ENCODE measurements at places on chromosomes 6 and 20.

GRCh38 chr20:62794007-62794724, 2.1 kb upstream of the MRGBP start:
- DNase-seq: peak; percentile 95

DNA sequence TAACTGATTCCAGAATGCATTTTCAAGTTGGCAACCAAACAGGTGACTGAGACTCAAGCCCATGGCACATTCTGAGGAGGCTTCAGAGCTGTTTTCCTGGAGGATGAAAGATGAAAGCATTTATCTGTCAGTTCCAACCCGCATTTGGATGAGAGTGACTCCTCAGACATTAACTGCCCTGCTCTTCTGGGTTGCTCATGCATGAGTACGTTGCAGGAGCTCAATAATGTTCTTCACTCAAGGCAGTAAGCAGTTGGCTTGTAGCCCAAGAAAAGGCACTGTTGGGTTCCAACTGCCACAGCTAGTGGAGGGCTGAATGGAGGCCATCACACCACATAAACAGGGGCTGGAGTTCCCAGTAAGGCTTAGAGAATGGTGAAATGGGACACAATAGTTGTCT, 155.3 kb downstream of the FUT9 start:
- no peak for DNase-seq

DNA sequence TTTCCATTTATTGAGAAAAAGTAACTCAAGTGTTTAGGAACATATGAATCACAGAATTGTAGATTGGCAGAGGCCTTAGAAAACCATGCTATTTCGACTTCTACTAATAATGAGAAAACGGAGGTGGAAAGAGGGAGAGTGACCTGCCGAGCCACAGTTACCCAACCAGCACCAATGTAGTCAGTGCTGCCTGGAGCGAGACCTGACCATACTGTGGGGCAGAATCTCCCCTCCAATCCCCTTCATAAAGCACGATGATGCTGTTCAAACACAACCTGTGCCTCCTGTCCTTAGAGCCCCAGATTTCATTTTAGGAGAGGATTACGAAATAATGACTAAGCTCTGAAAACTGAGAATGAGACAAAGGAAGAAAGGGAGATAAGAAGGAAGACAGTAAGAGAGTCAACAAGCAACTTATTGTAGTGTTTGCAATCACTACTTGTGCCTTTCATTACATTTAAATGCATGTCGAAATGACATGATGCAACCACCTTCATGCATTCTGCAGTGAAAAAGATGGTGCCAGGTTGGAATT, 70.6 kb downstream of the ATXN1 start:
- DNase-seq: peak; percentile 51

DNA sequence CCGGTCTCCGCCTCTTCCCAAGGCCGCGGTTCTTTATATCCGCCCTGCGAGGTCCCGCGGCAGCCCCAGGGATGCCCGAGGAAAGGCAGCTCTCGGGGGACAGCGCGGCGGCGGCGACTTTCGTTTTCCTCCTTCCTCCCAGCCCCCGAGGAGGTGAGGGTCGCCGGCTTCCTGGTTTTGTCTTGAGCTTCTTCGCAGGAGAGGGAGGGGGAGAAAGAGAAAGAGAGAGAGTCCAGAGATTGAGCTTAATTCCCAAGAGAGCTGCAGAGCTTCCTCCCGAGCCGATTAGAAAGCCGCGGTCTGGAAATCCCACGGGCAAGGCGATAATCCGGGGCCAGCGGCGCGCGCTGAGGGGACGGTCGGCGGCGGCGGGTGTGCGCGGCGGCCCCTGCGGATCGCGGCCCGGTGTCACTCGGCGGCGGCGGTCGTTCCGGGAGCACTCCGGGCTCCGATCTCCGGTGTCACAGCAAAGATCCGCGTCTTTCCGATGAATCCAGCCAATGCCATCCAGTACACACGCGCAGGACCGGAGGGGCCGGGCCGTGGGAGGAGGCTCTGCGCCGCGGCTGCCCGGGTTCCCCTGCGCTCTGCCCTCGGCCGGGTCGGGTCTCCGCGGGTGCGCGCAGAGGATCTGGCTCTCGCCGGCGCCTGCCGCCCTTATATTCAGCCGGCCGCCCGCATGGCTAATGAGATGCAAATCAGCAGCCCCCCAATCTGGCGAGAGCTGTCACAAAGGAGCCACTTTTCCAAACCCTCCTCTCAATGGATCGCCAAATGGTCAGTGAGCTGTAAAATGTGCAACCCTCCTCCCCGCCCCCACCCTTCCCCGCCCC, at the start of gene DLL1:
Gene DLL1 (minus strand): TSS at position 783 of the 833 bp plus-strand sequence. CDS start 939 bp downstream, outside the sequence.
- DNase-seq: no peak

DNA sequence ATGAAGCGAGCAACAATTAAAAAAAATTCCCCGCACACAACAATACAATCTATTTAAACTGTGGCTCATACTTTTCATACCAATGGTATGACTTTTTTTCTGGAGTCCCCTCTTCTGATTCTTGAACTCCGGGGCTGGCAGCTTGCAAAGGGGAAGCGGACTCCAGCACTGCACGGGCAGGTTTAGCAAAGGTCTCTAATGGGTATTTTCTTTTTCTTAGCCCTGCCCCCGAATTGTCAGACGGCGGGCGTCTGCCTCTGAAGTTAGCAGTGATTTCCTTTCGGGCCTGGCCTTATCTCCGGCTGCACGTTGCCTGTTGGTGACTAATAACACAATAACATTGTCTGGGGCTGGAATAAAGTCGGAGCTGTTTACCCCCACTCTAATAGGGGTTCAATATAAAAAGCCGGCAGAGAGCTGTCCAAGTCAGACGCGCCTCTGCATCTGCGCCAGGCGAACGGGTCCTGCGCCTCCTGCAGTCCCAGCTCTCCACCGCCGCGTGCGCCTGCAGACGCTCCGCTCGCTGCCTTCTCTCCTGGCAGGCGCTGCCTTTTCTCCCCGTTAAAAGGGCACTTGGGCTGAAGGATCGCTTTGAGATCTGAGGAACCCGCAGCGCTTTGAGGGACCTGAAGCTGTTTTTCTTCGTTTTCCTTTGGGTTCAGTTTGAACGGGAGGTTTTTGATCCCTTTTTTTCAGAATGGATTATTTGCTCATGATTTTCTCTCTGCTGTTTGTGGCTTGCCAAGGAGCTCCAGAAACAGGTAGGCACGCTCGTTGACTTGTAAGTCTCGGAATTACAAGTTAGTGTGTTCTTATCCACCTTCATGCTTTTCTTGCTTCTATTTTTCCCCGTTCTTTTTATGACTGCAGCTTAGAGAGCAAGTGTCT, at the start of gene EDN1:
Gene EDN1 (plus strand): TSS at position 429 of the 888 bp plus-strand sequence. CDS start 269 bp downstream, at position 698.
- DNase-seq: peak; percentile 85

- DNase-seq: peak; percentile 64
These were observed at the start of gene HFE for GRCh38 chr6:26087284-26088115. Gene HFE (plus strand): TSS chr6:26087429. CDS start chr6:26087441, 12 bp downstream.

DNA sequence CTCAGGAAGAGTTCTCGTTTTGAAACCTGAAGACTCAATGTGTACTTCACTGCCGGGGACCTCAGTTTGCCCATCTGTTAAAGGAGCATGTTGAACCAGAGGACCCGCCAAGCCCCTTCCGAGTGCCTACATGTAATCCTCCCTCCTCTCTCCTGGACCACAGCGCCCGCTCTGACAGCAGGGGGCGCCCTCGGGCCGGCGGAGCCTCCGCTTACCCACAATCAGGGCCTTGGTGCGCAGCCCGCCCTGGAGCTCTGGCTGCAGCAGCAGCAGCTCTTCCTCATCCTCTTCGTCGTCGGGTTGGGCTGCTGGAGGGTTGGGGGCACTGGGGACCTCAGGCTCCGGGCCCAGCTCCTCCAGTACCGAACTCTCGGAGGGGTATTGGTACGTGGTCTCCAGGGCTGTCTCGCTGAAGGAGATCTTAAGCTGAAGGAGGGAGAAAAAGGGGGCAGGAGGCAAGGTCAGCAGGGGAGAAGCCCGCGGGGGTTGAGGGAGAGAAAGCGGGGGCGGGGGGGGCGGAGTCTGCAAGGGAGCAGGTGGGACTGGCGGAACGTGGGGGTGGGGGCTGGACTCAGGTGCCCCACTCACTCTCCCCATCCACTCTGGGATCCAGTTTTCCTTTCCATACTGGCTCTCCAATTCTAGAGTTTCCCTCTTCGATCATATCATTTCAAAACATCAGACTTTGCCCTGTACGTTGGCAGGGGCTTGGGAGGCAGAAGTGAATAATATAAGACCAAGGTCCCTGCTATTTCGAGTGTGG, 6.3 kb upstream of the DHX16 start:
- DNase-seq: peak; percentile 77

DNA sequence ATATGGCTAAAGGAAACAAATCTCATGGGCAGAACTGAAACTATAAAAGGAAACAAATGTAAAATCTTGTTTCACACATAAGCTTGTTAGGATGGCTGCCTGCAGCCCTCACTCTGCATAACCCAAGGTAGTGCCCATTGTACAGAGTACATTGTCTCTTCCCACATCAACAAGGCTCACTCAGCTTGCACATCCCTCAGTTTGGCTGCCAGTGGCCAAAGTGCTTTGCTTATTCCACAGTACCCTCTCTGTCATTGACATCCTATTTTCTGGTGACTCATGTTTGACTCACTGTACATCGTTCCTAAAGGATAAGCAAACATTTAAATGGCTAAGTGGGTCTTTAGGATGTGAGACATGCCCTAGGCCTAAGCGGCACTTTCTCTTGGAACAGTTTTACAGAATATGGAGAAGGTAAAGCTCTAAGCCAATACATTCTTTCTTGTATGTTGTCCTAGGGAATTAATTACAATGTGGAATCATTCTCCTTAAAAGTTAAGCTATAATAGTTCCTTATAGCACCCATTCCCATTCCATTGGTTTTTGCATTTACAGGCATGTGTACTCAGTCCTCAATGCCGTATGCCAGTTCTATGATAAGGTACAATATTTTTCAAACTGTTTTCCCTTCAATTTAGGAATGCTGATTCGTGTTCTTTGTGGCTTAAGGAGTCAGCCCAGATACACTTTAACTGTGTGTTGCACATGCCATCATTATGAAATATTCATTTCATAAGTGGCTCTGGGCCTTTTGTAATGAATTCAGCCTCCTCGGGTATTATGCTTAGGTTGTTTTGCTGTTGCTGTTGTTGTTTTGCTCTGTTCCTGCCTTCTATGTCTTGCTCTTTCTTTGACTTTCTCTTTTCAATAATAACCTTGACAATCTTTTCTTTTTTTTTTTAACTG, 5.5 kb downstream of the ANKEF1 start:
- peak; percentile 63 for DNase-seq

DNA sequence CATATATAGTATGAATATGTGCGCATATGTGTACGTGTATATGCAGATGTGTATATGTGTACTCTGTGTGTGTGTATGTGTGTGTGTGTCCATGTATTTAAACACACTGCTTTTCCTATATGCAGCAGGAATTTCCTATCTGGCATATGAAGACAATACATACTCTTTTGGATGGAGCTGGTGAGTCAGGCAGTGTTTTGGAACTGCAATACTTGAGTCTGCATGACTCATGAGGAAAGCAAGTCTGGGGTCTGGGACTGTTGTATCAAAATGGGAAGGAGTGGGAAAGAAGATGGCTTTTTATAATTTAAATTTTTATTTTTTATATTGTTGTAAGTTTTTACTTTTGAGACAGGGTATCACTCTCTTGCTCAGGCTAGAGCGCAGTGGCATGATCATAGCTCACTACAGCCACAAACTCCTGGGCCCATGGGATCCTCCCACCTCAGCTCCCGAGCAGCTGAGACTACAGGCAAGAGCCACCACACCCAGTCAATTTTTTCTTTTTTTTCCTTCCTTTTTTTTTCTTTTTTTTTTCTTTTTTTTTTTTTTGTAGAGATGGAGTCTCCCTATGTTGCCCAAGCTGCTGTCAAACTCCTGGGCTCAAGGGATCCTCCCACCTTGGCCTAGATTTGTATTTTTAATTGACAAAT, 72.2 kb downstream of the ATXN1 start:
- peak; percentile 93 for DNase-seq

DNA sequence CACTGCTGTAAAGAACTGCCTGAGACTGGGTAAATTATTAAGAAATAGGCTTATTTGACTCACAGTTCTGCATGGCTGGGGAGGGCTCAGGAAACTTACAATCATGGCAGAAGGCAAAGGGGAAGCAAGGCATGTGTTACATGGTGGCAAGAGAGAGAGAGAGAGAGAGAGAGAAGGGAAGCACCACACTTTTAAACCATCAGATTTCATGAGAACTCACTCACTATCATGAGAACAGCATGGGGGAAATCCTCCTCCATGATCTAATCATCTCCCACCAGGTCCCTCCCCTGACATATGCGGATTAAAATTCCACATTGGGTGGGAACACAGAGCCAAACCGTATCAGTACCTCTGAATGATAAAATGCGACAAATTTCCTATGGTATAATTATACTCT, 203.9 kb upstream of the MARCKS start:
- no peak for DNase-seq

GRCh38 chr6:125114248-125114858, 39.2 kb upstream of the TPD52L1 start:
- DNase-seq: peak; percentile 66

DNA sequence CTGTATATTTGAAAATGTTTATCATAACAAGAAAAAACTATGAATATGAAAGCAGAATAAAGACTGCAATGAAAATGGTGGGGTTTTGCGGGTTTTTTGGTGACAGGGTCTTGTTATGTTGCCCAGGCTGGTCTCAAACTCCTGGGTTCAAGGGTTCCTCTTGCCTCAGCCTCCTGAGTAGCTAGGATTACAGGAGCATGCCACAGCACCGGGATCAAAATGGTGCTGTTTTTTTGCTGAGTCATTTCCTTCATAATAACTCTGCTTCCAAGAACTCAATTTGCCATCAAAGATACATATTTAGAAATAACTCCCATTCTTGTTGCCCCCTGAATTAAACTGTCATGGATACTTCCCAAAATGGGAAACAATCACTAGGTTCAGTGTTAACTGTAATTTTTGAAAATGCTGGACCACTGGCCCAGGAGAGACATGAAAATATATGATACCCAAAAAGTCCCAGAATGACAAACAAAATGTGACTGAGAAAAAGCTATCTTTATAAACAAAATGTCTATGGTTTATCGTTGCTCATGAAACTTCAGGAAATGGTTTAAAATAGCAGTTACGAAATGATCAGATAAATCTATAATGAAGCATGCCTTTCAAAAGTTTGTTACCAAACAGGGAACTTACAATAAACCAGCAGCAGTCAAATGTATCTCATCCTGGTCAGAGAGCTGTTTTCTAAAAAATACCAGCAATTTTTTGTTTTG, 32.2 kb downstream of the ILRUN start:
- DNase-seq: peak; percentile 60

DNA sequence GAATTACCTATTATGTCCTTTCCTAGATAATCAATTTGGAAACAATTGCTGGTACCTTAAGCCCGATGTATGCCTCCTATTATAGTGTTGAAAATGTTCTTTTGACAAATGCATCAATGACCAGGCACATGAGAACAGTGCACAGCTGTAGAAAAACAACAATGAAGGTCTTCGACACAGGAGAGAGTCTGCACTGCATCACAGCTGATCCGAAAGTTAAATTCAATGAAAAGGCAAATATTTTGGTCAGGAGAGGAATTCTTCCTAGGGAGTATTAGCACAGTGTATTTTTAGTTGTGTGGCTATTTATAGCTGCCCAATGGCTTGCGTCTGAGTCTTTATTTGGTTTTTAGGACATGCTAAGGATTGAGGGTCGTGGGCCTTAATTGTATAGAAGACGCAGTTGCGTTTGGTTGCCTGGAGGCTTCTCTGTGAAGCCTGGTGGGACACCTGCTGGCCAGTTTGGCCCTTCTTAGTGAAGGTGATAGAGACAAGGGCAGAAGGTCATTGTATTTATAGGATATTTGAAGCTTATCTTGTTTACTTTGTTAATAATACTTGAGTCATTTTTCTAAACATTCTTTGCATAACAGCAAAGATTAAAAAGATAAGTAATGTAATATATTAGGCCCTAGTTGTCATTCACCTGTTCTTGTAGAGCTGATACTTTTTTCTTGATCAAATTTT, 72.3 kb downstream of the CDYL start:
- DNase-seq: no peak

All from fibroblast of upper back skin (primary cell).